ENCODE measurements at places on chromosomes 3 and 15.

DNA sequence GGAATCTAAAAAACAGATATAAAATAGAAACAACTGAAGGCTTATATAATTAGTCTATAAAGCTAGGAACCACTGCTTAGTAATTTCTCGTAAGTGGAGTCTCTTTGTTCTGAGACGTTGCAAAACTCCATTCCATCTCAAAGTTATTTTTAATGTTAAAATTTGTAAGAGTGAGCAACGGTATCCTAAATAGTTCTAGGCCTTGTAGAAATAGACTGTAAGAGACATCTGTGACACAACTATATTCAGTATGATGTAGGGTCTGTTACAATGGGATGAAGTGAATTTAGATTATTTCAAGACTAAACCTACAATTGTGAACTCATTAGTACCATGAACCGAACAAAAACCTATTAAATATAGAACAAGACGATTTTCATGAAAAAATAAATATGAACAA is 57.2 kb downstream of the UBE3A start:
- no peak for DNase-seq

- DNase-seq, result no peak
Observed at GRCh38 chr3:139778682-139779233, 101.0 kb upstream of the NMNAT3 start.

DNA sequence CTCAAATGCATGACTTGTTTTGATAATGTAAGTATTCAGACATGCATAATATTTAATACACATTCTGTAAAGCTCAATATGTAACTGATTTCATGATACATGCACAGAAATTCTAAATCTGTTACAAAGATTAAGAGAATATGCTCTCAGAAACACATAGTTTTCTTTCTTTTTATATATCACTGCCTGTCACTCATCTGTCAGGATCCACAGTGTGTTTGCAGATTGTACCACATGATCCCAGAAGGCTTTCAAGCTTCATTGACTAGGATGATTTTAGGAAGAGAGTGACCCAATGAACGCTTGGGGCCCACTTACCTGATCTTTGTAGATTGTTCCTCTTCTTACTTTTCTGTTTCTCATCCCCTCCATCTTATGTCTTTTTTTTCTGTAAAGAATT is 261.9 kb downstream of the CACNA2D3 start:
- no peak for DNase-seq

- DNase-seq, result no peak
Observed at GRCh38 chr3:120648290-120648689, 33.7 kb downstream of the HGD start.

DNA sequence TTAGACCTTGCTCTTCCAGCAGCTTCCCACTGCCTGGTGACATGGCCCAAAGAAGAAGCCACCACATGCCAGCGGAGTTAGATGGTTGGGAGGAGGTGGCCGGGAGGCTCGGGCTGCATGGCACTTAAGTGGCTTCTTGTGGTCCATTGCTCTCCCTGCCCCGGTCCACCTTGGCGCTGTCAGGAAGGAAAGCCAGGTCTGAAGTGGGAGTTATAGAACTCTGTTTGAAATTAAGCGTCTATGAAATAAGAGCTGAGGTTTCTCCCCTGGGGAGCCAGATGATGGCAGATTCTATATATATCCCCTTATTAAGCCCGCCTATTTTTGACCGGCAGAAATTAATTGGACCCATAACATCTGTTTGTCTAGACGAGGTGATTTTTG is 61.2 kb downstream of the ITGA11 start:
- no peak for DNase-seq

DNA sequence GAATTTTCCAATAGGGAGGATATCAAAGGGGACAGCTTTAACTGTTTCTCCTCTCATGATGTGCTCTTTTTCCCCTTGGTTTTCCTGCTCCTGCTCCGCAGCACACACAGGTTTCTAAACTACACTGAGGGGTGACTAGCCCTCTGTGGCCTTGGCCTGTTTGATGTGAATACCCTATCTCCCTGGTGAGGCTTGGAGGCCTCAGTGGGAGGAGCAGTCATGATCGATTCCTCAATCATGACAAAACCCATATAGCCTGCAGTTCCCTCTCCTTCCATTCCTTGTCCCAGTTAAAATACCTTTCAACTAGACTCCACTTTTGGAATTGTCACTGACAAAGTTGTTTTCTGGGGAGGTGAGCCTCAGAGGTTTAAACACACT is 24.0 kb upstream of the USP3 start:
- DNase-seq, result no peak

GRCh38 chr3:69212411-69213160 is 90.2 kb upstream of the LMOD3 start:
- no peak for DNase-seq

DNA sequence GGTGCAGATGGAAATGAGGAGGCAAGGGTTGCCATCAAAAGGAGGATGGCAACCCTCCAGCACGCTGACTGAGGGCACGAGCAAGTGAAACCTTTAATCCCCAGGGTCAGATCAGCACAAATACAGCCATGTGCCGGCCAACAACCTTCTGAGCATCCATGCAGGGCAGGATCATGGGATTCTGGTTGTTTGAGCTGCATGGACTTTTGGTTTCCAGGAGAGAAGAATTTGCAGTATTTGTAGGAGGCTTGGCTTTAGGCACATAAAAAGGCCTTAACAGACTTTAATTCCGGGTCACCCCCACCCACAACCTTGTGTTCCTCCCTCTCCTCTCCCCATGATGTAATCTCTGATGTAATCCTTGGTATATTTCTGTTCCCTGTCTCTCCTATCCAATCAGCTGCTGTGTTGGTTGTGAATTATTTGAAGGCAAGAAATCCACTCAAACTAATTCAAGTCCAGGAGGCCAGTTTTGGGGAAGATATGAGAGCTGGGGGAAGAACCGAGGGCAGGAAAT is 254.3 kb downstream of the SHQ1 start:
- DNase-seq, result no peak

DNA sequence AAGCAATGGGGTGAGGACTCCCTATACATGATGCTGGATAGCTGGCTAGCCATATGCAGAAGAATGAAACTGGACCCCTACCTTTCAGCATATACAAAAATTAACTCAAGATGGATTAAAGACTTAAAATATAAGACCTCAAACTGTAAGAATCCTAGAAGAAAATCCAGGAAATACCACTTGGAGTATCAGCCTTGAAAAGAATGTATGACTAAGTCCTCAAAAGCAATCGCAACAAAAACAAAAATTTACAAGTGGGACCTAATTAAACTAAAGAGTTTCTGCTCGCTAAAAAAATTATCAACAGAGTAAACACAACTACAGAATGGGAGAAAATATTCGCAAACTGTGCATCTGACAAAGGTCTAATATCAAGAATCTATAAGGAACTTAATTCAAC is 94.3 kb downstream of the XRN1 start:
- DNase-seq, result no peak

DNA sequence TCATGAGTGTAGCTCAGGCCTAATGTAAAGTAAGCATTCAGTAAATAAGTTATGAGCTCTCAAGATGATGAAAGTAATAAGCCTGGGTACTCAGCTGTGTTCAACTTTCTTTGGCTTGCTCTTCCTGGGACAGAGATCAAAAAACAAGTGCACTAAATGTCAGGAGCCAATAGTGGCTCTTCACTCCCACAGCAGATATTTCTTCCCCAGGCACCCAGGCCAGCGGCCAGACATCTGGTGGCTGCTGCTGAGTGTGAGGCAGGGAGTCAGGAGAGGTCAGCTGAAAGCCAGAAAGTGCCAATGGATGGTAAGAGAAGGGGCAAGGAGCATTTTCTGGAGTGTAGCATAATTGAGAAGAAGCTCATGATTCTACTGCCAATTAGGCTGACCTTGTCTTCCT is 18.2 kb upstream of the ITGA11 start:
- DNase-seq, result no peak

GRCh38 chr3:71601811-71602210 is 18.3 kb upstream of the FOXP1 start:
- no peak for DNase-seq

DNA sequence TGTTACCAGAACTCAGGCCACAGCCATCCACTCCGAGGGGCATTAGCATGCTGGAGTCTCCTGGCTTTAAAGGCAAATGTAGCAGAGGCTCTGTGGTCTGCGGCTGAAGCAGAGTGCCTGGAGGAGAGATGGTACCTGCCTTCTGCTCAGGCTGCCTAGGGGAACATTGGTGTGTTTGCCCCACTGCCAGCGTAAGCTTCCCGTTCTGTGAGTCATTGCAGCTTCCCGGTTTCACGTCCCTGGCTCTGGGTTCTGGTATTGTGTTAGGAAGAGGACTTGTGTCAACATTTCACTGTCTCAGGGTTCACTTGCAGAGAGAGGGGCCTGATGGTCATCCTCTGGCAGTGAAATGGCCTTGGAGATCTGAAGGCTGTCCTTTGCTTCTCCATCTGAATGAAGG is 1.8 kb downstream of the GASK1A start:
- DNase-seq, result no peak

- DNase-seq, result no peak
Observed at GRCh38 chr15:25738171-25738965, 124.8 kb downstream of the ATP10A start.

DNA sequence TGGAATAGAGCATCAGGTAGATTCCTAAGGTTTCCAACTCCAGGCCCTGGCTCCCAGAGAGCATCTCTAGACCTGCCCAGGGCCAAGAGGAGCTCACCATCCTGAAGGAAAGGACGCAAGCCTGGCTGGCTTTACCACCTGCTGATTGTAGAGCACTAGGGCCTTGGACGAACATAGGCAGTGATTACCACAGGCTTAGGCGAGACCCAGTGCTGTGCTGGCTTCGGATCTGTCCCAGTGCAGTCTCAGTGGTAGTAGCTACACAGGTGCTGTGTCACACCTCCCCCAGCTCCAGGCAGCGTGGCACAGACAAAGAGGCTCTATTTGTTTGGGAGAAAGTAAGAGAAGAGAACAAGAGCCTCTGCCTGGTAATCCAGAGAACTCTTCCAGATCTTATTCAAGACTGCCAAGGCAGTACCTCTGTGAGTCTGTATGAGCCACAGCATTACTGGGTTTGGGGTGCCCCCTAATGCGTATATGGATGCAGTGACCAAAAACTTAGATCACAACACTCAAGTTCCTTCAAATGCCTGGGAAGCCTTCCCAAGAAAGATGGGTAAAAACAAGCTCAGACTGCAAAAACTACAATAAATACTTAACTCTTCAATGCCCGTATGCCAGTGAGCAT is 25.4 kb downstream of the ISG20 start:
- no peak for DNase-seq

DNA sequence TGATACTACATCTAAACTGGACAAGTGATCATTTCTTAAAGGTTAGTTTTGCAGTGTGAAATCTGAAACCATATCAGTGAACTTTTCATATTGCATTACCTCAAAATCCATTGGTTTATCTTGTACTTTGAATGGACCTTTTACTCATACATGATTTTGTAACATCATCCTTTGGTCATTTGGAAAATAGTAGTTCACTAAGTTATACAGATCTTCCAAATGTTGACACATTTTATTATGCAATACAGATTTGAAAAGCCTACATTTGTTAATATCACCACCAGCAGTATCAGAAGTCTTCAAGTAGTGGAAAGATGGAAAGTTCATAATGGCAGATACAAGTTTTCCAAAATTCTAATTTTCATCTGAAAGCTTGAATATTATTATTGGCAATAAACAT is 64.0 kb upstream of the CDV3 start:
- no peak for DNase-seq

- DNase-seq, result no peak
Observed at GRCh38 chr15:30921781-30922479, 18.2 kb downstream of the FAN1 start.

DNA sequence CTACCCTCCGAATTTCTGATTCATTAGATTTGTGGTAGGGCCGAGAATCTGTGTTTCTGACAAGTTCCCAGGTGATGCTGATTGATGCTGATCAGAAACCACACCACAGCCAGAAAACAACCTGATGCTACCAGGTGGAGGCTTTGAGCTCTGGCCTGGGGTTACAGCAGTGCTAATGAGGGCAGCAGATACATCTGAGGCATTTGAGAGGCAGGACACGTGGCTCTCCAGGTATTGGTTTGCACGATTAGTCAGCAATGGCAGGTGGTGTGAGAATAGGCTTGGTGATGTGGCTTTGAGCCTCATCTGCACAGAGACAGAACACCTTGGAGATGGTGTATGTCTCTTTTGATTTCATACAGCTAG is 78.8 kb upstream of the THBS1 start:
- no peak for DNase-seq

DNA sequence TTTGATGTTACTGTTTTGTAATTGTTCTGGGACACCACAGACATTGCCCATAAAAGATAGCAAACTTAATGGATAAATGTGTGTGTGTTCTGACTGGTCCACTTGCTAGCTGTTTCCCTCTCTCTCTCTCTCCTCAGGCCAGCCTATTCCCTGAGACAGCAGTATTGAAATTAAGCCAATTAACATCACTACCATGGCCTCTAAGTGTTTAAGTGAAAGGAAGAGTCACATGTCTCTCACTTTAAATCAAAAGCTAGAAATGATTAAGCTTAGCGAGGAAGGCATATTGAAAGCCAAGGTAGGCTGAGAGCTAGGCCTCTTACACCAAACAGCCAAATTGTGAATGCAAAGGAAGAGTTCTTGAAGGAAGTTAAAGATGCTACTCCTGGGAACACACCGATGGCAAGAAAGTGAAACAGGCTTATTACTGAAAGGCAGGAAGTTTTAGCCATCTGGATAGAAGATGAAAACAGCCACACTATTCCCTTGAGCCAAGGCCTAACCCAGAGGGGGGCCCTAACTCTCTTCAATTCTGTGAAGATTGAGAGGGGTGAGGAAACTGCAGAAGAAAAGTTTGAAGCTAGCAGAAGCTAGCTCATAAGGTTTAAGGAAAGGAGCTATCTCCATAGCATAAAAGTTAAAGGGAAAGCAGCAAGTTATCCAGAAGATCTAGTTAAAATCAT is 295.1 kb downstream of the CHST2 start:
- no peak for DNase-seq

DNA sequence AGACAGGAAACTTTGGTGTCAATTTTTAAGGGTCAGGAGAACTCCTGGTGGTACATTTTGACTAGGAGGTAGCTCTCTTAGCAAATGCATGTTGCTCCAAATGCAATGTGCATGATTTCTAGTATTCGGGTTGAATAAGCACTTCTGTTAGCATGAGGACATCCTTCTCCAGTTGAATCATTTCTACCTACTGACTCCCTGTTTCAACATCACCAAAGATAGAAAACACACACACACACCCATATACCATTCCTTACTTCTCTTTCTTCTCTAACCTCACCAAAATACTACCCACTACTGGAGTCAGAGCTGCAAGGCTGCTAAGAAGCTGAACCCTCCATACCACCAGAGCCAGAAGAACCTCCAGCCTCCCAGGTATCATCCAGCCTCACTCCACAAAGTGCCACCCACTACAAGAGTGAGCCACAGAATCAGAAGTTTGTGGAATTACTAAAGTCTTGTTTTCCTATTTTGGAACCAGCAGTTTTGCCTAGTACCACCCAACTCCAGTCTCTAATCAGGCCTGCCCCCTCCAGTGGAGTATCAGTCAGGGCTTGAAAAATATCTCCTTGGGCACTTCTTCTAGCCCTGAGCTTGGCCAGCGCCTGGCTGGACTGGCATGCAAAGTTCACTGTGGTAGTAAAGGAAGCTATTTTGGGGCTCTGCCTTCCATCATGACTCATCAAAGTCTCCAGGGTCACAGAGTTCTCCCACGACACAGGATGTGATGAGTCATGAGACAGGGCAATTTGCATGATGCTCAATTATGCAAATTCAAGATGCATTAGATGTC is 110.3 kb downstream of the CYP19A1 start:
- no peak for DNase-seq

- no peak for DNase-seq
Observed at GRCh38 chr15:55786341-55786740, 43.4 kb upstream of the PRTG start.

- DNase-seq, result no peak
Observed at GRCh38 chr3:180362081-180362480, 239.9 kb upstream of the TTC14 start.

Data from activated CD4-positive, CD25-positive, alpha-beta regulatory T cell treated with anti-CD3 and anti-CD28 coated beads, Interleukin-2, amount 50 U/mL, for 16 hours (primary cell).